ENCODE measurements at places on chromosomes 12 and 14.

DNA sequence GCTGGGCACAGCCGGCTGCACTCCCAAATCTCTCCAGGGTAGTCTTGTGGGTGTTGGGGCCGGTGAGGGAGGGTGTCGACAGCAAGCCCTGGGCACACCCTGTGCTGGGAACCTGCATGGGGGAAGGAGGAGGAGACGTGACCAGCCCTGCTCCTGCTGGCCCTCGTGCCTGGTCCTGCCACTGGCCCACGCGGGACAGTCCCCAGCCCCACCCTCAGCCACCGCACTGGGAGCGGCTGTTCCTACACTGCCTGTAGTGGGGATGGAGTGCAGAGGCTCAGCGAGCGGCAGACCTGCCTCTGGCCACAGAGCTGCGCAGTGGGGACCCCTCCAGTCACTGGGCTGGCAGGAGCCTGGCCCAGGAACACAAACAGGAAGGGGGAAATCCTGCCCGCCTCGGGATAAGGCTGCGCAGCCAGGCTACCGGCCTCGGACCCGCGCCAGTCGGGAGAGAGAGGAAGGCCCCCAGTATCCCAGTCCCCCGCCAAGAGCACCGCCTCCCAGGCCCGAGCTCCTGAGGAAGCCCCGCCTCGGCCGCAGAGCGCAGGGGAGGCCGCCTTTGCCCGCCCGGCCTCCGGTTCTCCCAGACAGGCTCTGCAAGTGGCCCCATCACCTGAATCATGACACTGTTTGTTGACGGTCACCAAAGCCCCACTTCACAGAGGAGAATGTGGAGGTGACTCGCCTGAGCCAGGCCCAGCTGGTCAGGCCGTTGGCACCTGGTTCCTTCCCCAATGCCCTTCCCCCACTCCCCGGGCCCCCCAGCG is 10.6 kb downstream of the AHNAK2 start:
- DNase-seq = no peak

DNA sequence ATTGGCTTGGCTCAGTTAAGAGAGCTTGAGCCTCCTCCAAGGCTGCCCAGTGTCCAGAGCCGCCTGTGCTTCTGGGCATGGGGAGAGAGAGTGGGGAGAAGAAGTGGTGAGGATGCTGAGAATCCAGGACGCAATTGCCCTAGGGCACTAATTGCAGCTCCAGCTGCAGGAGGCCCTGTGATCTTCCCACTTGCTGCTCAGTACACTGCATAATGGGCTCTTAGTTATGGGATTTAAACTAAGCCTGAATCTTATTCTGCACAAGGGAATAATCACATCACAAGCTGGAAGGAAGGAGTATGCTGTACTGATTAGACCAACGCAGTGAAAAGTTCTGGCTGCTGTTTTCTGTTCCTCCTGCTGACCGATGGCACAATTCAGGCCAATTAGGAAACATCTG is 101.0 kb upstream of the PRMT8 start:
- DNase-seq = no peak

- DNase-seq = no peak
Measured at GRCh38 chr12:83865431-83865830, 1047.2 kb downstream of the SLC6A15 start.

GRCh38 chr14:102424520-102424919 is 61.8 kb downstream of the TECPR2 start:
- DNase-seq = no peak

DNA sequence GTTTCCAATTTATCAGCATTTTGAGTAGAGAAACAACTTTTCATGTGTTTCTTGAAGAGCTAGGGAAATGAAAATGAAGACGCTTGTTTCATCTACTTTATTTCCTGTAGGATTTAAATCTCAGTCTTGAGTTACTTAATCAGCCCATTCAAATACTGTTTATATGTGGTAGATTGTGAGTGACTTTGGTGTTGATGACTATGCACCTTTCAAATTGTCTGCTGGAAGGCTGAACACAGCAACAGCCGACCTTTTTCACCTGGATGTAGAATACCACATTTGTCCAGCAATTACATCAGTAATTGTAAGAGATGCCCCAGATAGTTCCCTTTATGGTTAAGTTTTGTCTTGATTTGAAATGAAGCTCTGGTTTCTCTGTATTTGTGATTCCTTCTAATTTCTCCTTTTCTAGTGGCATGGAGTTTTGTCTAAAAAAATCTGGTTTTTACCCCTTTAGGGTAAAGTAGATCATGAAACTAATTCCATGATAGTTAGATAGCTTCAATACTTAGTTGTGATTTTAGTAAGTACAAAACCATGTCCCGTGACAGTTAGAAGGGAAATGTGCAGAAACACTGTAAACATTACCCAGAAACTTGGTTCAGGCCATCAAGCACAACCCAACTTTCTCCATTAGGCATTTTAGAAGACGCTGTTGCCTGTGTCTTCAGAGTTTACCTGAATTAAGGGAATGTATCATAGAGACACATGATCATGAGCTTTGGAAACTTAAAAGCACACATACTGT is 165.0 kb downstream of the SRGAP1 start:
- no peak for DNase-seq

DNA sequence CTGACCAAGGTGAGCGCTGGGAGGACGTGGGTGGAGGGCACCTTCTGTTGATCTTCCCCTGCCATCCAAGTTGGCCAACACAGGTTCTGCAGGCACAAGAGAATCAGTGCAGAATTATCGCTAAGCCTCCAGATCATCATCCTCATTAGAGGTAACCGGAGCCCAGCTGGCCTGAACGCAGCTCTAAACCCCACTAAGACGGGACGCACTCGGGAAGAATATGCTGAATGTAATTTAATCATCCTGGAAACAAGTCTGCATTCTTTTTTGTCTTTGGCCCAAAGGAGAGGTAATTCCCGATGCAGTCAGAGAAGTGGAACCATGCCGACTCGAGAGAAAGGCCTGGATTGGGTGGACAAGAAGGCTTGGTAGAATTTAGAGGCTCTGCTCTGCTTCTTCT is 111.0 kb upstream of the GSC start:
- no peak for DNase-seq

GRCh38 chr14:60002819-60003492 is 83.0 kb downstream of the LRRC9 start:
- DNase-seq = no peak

GRCh38 chr14:84209031-84209430 is 1320.9 kb upstream of the FLRT2 start:
- no peak for DNase-seq

- no peak for DNase-seq
Measured at GRCh38 chr12:27900920-27901879, 71.3 kb downstream of the PTHLH start.

- DNase-seq = no peak
Measured at GRCh38 chr14:64464651-64465050, 648 bp upstream of the AKAP5 start.

GRCh38 chr12:103840876-103841689 is at the start of gene NT5DC3:
NT5DC3 (minus strand) TSS chr12:103841234; CDS start chr12:103841156, 78 bp downstream.
- no peak for DNase-seq

DNA sequence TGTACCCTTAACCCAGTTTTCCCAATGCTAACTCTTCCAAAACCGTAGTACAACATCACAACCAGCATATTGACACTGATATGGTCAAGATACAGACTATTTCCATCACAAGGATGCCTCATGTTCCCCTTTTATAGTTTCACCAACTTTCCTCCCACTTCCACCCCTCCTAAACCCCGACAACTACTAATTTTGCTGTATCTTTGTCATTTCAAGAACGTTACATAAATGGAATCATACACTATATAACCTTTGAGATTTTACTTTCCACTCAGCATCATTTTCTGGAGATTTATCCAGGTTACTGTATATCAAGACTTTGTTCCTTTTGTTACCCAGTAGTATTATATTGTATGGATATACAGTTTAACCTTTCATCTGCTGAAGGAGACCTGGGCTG is 88.9 kb downstream of the MED13L start:
- DNase-seq = no peak

DNA sequence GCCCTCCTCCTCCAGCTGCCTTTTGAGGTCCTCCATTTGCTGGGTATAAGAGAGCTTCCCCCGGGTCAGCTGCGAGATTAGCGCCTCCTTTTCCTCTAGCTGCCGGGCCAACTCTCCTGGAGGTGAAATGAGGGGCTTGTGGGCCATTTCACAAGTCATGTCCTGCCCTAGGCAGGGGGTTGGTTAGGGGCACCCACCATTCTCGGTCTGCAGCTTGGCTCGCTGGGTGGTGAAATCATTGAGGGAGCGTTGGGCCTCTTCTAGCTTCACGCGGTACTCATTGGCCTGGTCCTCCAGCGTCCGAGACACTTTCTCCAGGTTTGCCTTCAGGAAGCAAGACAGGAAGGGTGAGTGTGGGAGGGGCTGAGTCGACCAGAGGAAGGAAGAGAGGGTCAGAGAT is 12.6 kb downstream of the CMTM5 start:
- no peak for DNase-seq

- DNase-seq = no peak
Measured at GRCh38 chr12:47819138-47819895, 386 bp downstream of the HDAC7 start.

GRCh38 chr12:4003576-4003975 is 130.4 kb upstream of the PARP11 start:
- DNase-seq = no peak

DNA sequence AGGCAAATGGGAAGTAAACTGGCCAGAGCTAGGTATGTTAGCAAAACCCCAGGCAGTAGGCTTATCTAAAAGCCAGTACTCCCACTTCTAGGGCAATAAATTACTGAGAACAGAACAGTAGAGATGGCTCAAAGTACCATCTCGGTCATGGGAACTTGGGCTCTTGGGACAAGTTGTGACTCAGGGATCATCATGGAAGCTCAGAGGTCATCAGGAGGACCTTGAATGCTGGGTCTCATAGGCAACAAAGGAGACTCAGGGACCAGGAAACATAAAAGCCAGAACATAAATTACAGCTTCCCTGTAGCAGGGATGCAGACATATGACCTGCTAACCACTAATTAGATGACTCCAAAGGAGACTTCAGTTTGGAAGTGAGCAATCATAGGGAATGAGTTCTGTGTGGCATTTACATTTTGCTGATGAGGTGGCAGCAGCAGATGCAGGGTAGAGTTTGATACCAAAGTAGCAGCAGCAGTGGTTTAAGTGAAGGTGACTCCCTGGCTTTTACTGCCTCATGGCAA is 97.6 kb upstream of the SCAF11 start:
- DNase-seq = no peak

GRCh38 chr12:12446786-12447185 is 89.9 kb downstream of the BORCS5 start:
- no peak for DNase-seq

- DNase-seq = no peak
Measured at GRCh38 chr14:34632411-34632978, 2.5 kb upstream of the SNX6 start.

DNA sequence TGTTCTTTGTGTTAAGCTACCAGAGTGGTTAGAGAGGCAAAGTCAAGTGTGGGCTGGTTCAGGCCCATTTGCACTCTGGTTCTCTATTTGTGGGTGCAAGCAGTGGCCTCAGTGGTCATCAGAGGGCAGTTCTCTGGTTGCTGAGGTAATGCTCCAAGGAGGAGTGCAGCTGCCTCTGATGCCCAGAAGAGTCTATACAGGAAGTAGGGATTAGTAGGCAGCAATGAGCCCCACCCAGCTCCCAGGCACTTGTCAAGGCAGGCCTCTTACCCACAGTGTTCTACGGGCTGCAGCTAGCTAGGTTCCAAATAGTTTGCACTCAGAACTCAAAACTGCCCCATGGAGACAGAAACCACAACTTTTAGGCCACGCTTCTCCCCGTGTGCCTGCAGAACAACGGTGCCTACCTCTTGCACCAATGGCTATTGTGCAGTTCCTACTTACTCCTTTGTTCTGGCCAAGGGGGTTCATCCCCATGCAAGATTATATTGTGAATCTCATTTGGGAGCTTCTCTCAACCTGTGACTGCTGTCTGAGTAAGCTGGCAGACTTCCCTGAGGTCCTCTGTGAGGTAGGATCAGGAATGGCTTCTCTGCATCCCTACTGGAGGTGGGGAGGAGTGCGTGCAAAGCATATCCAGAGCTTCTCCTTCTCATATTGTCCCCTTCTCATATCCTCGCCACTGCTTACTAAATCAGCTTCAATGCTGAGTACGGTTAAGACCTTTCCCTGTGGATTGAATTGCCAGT is 410.3 kb upstream of the LMO3 start:
- no peak for DNase-seq

DNA sequence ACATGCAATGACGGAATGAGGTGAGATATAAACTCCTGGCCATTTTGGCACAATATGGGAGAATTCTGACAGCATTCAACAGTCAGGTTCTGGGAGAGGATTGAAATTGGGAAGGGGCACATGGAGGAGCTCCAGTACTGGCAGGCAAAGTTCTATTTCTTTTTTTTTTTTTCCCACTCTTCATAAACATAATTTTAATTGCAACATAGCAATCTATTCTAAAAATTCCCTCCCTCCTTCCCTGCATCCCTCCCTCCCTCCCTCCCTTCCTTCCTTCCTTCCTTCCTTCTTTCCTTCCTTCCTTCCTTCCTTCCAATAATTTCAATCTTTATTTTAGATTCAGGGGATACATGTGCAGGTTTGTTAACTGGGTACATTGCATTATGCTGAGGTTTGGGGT is 93.2 kb downstream of the PTCSC3 start:
- no peak for DNase-seq

DNA sequence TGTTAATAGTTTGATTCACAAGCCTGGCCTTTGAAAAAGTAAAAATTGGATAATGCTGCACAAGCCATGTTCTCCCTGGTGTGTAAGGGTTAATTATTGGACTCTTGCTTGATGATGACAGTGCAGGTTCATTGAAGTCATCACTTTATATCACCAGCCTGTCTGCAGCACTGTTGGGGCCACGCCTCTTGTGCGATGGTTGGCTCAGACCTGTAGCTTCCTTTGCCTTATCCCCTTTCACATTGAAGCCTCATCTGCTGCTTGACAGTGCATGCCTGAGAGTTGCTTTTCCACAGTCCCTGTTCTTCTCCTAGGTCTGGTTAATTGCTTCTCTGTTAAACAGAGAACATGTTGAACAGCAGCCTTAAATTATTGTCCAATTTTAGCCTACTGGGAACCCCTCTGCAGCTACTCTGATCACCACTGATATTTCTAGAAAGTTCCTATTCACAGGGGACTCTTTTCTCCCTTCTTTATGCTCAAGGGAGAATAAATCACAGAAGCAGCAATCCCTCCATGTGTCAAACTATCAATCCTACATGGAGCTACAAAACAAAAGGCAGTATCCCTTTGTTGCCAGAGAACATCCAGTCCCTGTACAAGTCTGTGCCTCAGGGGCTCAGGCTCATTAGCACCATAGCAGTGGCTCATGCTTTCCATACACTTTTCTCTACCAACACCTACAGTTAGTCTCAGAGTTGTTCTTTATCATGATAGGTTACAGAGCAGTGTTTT is 322.1 kb downstream of the RGS6 start:
- no peak for DNase-seq

GRCh38 chr14:70641548-70642302 is at the start of gene TTC9:
TTC9 (plus strand) TSS chr14:70641916; CDS start chr14:70642130, 214 bp downstream.
- no peak for DNase-seq

GRCh38 chr14:28769276-28769880 is 2.8 kb downstream of the FOXG1 start:
- DNase-seq = no peak

- no peak for DNase-seq
Measured at GRCh38 chr12:91384366-91384765, 201.7 kb upstream of the DCN start.

GRCh38 chr14:77186911-77187648 is 5.5 kb downstream of the TMEM63C start:
- DNase-seq = no peak

GRCh38 chr12:124053851-124054250 is 80.8 kb downstream of the ZNF664 start:
- peak; percentile 67 for DNase-seq

- no peak for DNase-seq
Measured at GRCh38 chr12:52631264-52631663, 12.9 kb upstream of the KRT73 start.

- no peak for DNase-seq
Measured at GRCh38 chr12:102963796-102964195, 6.3 kb downstream of the ASCL1 start.
